Activated naive CD4-positive, alpha-beta T cell treated with anti-CD3 and anti-CD28 coated beads for 36 hours (primary cell): ENCODE measurements at places on chromosomes 7 and 10.

- DNase-seq = no peak
Observed at GRCh38 chr7:143902332-143902899, 440 bp upstream of the TCAF1 start.

DNA sequence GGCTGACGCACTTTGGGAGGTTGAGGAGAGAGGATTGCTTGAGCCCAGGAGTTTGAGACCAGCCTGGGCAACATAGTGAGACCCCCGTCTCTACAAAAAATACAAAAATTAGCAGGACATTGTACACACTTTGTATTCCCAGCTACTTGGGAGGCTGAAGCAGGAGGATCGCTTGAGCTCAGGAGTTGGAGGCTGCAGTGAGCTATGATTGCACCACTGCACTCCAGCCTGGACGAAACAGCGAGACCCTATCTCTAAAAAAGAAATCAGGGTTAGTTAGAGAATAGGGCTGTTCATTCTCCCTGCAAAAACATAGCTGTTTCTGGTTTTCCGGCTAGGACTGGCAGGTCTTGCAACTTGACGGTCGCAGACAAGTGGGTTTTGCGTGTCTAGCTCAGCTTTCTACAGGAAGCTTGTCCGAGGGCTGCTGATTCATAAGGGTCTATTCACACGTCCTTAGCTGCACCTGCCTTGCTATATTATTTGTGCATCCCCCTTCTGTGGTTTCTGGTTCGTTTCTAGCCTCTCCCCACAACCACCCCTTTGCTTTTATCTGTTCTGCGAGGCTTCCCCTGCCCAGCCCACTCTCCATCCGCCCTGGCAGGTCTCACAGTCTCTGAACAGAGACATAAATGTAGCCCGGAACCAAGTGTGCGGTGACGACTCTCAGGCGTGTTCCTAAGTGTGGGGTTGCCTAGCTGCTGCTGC, 10.7 kb downstream of the AMZ1 start:
- peak; percentile 74 for DNase-seq

- DNase-seq = no peak
Observed at GRCh38 chr10:78947226-78947625, 121.5 kb upstream of the ZMIZ1 start.

DNA sequence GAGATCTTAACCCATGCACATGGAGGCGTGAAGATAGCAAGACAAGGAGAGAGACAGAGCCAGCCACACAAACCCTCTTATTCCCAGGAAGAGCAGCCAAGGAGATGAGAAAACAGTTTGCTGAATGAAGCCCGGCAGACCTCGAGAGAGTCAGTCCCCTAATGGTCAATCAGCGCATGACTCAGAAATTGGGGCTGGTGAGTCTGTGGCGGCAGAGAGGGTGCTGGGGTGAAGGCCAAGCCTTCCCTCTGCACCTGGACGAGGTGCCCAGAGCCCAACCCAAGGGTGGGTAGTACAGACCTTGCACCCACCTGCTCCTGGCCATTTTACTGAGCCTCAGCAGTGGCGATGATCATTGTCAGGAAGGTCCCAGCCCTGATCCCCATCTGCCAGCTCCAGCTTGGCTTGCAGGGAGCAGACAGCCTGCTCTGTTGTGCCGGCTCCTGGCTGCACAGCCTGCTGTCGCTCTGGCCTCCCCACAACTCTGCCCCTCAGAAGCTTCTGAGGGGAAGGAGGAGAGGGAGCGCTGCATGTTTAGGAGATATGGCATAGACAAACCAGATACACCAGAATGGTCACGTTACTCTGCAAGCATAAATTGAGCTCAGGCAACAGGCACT, 256.6 kb downstream of the RPS24 start:
- no peak for DNase-seq

- DNase-seq = no peak
Observed at GRCh38 chr7:141023295-141023694, 8.5 kb upstream of the MRPS33 start.

GRCh38 chr10:66844176-66844942, 81.5 kb upstream of the LRRTM3 start:
- no peak for DNase-seq

GRCh38 chr10:62632071-62632809, 172.3 kb upstream of the ADO start:
- DNase-seq = peak; percentile 69

DNA sequence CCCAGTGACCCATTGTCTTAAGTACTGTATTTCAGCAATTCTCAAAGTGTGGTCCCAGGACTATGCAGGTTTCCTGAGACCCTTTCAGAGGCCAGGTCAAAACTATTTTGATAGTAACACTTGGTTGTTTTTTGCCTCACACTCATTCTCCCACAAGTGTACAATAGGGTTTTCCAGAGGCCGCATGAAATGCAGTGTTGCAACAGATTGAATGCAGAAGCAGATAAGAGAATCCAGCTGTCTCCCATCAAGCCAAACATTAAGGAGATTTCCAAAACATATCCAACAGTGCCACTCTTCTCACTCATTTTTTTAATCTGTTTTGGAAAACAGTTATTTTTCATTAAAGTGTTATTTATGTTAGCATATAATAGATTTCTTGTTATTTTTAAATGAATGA, 20.0 kb downstream of the VKORC1L1 start:
- DNase-seq = no peak

DNA sequence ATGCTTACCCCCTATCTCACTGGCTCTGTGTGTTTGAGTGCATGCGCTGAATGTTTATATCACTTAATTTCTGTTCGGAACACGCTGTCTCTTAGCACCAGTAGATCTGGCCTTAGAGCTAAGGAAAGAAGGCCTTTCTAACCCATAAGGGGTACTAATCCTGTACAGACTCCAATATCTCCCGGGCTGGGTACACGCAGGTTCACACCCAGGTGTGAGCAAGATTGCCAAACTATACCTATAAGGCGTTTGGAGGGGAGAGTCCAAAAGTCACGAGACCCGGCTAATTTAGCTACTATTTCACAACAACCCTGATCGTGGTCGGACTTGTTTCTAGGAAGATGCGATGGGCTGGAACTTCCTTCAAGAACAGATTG, 727 bp upstream of the PDSS1 start:
- no peak for DNase-seq

GRCh38 chr10:59857921-59858320, 48.4 kb downstream of the CCDC6 start:
- DNase-seq = no peak

GRCh38 chr10:73044378-73045285, 52.0 kb downstream of the P4HA1 start:
- DNase-seq = no peak

DNA sequence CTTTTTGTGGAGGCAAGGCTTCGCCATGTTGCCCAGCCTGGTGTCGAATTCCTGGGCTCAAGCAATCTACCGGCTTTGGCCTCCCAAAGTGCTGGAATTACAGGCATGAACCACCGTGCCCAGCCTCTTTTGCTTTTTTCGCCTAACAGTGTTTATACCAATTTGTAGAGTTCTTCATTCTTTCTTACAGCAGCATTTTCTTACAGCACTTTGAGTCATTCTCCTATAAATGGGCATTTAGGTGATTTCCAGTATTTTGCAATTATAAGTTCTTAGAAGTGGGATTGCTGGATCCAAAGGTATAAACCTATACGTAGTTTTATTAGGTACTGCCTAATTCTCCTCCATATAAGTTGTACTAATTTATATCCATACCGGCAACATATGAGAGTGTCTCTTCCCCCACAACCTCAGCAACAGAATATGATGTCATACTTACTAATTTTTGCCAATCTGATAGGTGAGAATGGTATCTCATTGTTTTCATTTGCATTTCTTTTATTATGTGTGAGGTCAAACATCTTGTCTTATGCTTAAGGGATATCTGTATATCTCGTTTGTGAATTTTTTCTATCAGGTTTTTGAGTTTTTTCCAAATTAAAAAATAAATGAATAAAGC, 39.1 kb downstream of the SUFU start:
- no peak for DNase-seq

DNA sequence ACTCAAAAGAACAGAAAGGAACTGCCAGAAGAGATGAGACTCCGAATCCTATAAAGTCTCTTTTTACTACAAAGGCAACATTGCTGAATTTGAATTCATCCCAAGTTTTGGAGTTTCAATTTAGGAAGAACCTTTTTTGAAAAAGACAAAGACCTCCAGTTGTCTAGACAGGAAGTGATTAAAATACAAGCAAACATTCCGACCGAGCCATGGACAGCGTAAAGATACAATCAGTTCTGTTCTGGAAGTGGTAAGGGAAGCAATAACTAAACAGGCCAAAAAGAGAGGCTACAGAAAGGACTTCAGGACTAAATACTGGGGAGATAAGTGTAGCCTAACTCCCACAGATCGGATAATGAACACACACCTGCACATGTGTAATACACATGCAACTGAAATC, 101.0 kb downstream of the SMURF1 start:
- DNase-seq = no peak

DNA sequence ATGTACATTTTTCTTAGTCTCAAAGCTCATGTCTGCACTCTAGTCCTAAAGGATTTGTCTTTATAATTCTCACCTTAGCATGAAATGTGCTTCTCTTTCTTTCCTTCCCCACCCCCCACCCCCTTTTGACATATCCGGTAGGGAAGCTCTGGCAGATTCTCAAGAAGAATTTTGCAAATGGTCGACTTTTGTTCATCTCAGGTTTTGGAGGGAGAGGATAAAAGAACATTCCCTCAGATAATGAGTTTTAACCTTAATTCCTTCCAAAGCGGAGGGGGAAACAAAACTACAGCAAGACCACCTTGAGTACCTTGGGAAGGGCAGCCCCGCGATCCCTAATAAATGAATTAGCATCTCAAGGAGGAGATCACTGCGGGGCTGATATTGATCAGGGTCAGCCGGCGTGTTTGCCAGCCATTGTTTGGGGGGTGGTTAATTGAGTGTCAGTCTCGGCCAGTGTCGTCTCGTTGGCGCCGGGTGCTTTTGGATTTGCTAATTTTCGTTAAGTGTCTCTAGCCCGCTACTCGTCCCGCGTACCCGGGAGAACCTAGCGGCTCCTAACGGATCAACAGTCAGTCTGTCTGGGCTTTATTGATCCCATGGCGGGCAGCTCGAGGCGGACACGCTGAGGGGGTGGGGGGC, 874 bp upstream of the BAMBI start:
- peak; percentile 26 for DNase-seq

GRCh38 chr10:30039567-30039966, 19.8 kb downstream of the JCAD start:
- no peak for DNase-seq
